ENCODE measurements at places on chromosomes 3 and 15.

- no peak for ATAC-seq
Measured at GRCh38 chr3:142115867-142116668, 33.3 kb downstream of the TFDP2 start.

DNA sequence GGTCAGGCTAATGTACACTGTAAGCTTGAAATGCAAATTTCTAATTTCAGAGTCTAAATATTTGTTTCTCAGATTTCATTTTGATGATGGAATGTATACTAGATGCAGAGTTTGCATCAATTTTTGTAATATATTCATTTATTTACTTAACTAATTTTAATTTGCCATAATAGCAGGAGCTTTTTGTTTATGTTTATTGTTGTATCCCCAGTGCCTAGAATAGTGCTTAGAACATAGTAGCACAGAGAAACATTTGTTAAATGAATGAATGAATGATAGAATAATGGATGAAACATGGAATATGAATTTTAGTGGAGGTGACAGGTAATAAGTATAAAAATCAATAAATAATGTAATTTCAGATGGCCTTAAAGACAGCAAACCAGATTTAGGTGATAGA is 5.2 kb upstream of the GALK2 start:
- no peak for ATAC-seq

DNA sequence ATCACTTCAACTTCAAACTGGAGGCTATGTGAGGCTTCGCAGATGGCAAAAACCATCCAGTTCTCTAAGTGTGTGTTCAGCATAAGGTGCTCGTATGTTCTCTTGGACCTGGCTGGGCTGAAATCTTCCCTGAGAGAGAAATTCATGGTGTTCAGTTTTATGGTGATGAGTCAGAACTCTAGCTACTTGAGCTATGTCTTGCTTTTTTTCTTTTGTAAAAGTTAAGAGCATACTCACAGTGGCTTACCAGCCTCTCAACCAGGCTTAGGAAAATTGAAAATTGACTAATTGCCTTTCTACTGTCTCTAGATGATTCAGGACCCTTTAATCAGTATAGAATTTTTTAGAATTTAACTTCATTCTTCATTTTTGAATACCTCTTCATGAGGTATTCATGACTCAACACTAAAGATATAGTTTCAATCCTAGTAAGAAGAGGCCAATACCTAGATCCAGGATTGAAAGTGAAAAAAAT is 617.5 kb downstream of the TBL1XR1 start:
- no peak for ATAC-seq

DNA sequence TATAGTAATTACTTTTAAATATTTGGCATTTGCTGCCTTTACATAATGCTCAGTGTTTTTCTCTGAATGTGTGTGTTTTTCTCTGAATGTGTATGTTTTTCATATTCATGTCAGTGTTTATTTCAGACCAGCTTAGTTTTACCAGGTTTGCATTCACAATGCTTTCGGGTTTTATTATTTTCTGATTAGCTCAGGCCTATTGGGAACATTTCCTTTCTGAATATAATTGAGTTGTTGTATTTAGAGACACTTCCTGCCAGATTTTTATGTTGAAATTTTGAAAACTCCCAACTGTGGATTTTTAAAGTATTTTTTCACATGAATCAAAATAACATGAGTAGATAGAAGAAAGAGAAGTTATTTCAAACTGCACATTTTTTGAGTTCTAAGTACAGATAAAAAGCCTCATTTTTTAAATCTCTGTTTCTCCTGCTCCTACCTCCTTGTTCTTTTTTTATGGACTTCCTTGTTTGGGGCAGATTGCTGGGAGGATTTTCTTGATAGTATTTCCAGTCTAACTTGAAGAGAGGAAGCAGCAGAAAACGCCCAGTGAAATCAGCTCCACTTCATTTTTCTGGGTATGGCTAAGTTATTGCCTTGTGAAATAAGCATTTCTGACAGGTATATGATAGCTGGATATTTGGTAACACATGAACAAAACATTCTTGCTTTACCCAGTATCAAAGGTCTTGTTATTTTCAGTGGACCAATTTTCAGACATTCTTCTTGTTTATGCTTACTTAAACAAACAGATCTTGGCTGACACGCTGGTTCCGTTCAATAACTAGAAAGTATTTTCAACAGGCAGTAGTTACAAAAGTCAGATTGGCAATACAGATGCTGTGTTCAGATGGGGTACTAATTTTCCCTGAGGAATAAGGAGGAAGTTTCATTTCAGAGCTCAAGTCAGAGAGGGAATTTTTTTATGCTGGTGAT is 70.7 kb downstream of the RIOX2 start:
- no peak for ATAC-seq
